ENCODE measurements at places on chromosomes 11 and 22.

DNA sequence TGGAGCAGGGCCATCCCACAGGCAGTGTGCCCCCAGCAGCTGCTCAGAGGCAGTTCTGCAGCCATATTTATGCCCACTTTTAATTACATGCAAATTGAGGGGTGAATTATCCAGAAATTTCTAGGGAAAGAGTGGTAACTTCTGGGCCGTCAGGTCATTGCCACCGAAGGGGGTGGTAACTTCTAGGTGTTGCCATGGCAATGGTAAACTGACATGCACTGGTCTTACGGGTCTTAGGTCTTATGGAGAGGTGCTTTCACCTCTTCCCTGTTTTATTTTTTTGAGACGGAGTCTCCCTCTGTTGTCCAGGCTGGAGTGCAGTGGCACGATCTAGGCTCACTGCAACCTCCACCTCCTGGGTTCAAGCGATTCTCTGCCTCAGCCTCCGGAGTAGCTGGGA, 3.8 kb upstream of the TMEM134 start:
- no peak for DNase-seq

DNA sequence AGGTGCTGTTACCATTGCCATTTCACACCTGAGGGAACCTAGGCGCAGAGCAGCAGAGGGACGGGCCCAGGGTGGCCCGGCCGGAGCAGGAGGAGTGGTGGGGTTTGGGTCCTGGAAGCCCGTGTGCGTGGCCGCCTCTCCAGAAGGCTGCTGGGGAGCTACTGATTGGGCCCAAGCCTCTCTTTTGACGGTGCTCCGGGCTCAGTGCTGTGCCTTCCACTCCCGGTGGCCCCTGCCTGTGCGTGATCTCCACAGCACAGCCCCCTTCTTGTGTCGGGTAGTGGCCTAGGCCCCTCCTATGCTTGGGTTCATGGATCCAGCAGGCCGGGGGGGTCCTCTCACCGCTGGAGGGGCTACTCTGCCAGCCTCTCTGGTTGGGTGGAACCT, 41.0 kb downstream of the SMIM38 start:
- DNase-seq: no peak

DNA sequence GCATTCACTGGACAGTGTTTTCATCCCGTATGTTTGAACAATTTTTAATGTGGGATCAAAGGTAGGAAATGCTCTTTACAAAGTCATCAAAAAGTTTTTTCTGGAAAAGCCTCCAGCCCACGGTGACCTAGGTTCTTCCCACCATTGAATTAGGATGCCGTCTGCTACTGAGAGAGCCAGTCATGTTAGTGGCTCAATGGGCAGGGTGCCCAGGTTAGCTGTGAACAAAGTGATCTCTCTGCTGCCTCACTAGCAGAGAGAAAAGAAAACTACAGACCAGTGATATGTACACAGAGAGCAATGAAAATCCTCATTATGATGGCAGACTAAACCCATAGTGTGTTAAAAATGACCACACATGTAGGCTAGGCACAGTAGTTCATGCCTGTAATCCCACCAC, 32.4 kb downstream of the KCNQ1 start:
- no peak for DNase-seq

DNA sequence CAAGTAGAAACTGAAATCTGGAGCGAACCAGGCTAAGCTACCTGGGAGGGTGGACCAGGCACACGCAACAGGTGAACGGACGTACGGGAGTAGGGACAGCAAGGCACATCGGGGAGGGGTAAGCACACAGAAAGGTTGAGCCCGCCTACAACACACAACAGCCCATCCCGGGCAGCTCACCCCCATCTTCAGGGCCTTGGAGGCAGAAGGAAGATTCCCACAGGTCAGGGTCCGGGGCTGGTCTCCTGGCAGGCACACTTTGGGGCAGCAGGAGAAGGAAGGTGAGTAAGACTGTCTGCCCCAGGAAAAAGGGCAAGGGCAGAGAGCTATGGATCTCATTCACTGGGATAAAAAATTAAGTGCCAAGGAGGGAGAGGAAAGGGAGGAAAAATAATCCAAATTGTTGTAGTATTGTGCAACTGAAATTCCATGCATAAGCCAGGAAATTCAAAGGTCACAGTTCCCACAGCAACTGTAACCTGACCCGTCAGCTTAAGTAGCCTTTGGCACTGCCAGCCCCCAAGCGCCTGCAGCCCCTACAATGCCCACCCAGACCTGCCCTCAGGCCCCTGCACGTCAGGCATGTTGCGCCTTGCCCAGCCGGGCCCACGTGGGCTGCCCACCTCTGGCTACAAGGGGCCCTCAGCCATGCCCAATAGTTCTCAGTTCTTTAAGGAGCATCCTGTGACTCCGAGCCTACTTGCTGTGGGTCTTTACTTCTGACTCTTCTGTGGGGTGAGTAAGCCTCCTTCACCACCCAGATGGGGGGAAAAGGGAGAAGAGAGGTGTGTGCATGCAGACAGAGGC, 51.8 kb downstream of the MICAL3 start:
- no peak for DNase-seq

DNA sequence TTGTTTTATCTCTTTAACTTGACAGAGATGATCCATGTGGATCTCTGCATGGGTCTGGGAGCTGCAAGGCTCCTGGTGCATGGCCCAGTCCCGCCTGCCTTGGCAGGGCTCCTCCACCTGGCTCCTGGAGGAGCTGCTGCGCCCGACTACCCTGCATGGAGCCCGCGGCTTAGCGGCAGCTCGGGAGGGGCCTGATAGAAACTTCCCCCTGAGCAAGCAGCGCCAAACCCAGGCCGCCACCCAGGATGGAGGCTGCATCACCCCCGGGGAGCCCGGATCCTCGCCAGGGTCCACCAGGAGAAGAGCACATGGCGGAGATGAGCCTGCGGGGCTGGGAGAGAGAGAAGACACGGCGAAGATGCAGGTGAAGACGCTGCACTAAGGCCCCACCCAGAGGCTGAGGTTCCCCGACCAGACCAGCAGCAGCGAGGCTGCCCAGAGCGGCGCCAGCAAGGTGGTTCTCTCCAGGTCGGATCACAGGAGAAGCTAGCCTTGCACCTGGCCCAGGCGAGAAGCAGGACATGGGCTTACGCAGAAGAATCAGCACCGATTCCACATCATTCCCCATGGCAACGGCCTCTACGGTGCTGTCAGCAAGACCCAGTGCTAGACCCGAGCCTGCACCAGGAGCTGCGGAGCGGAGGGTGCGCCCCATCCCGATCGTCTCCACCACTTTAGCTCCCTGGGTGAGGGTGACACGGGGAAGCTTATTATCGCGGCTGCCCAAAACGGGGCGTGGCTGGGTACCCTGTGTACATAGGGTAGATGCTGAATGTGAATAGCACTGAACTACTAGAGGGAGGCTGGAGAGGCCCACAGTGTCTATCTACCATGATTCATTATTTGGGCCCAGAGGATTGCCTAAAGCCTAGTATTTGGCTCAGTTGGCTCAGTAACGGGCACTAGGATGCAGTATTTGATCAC, 41.3 kb upstream of the VPREB1 start:
- no peak for DNase-seq

GRCh38 chr11:34180040-34180813, 74.8 kb downstream of the NAT10 start:
- DNase-seq: no peak

- no peak for DNase-seq
Observed at GRCh38 chr11:126830216-126830806, 170.3 kb downstream of the KIRREL3 start.

DNA sequence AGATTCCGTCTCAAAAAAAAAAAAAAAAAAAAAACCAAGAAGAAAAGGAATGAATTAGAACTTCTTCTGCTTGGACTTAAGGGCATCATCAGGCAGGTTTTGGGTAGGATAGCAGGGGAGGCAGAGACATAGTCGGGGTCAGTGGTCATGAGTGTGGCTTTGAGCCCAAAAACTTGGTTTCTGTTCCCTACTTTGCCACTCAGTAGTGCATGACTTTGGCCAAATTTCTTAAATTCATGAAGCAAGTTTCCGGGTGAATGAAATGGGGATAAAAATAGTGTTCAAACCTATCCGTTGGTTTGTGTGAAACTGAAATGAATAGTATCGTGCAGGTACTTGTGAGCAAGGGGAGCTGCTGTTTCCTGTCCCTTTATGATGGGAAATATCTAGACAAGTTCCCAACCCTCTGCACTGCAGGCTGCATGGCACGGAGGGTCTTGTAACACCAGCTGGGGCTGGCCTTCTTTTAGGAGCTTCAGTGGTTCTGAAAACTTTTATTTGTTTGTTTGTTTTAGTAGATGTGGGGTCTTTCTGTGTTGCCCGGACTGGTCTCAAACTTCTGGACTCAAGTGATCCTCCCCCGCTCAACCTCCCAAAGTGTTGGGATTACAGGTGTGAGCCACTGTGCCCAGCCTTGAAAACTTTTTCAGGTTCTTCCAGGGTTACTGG, 18.4 kb downstream of the NEAT1 start:
- no peak for DNase-seq

DNA sequence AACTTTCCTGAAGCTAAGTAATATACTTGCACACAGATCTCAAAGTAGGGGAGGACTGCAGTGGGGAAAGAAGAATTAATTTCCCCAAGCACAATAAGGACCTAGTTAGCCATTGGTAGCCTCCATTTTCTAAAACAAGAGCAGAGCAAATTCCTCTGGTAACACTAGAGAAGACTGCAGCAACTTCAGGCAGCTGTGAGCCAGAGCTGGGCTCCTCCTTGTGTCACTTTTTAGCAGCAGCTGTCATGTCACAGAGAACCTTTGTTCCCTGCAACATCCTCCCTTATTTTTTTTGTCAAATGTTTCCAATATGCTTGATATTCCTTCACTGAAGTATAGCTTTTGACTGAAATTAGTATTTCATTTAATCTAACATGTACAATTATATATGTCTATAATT, 54.4 kb downstream of the RRAS2 start:
- DNase-seq: no peak

- DNase-seq: no peak
Observed at GRCh38 chr11:13277768-13278608, at the start of gene BMAL1. Gene BMAL1 (plus strand): TSS chr11:13277790. CDS start chr11:13354309, 76,519 bp downstream.

DNA sequence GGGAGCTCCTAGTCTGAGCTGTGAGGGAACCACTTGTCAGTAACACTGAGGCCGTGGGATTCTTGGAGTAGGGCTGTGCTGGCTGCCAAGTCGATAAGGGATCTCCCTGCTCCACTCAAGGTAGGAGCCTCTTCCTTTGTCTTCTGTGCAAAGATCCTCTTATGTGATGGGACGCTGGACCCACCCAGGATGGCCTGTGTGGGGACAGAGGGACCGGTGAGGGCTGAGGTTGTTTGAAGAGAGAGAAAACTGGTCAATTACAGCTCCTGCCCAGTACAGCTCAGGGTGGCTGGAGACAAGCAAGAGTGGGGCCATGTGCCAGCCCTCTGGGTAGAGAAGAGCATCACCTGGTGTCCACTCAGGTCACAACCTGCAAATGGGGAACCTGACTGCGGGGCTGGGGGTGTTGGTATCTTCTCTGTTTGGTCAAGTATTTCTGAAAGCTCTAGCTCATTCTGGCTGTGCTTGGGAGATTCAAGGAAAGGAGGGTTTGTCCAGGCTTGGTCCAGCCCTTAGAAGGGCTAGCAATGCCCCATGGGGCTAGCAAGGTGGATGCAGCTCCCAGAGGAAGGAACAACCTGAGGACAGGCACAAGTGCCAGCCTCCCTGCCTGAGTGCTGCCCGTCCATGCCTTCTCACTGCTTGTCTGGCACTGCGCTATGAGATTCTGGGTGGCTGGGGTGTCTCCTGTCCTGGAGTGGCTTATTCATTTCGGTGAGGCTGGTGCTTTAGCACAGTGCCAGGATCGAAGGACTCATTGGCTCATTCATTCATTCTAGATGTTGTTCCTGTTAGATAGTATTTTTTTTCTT, 27.6 kb upstream of the BAIAP2L2 start:
- DNase-seq: no peak

DNA sequence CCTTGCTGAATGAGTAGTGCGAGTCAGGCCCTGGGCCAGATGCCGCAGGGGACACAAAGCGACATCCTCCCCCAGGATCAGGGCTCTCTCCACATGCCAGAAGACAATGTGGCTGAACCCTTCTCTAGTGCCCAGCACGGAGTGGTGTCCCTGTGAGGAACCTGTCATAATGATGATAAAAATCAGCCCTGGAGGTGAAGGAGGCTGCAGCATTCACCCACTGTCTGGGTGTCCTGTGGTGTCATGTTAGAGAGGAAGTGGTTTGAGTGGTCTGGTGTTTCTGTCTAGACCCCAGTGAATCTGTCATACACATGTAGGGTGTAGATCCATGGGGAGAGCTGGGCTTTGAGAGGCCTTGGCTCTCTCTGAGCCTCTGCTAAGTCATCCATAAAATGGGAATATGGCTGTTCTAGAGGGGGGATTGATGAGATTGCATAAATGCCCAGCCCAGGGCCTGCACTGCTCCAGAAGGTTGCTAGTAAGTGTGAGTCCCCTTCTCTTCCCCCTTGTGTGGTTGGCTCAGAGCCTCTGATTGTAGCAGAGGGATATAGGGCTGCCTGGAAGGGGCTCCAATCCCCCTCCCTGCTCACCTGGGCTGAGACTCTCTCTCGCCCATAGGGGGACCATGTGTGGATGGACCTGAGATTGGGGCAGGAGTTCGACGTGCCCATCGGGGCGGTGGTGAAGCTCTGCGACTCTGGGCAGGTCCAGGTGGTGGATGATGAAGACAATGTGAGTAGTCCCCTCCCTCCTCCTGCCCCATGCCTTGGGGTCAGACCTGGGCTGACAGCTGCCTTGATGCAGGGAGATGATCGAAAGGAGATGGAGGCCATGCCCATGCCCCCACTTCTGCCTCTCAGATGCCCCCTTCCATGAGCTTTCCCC, 14.3 kb downstream of the MYO7A start:
- no peak for DNase-seq

GRCh38 chr11:35629511-35629910, 11.3 kb downstream of the FJX1 start:
- no peak for DNase-seq

GRCh38 chr11:47099214-47099917, 77.3 kb downstream of the ARFGAP2 start:
- DNase-seq: no peak

GRCh38 chr11:13462901-13463778, at the start of gene BTBD10:
Gene BTBD10 (minus strand): TSS chr11:13463222. CDS start chr11:13445124, 18,098 bp downstream.
- peak; percentile 82 for DNase-seq

DNA sequence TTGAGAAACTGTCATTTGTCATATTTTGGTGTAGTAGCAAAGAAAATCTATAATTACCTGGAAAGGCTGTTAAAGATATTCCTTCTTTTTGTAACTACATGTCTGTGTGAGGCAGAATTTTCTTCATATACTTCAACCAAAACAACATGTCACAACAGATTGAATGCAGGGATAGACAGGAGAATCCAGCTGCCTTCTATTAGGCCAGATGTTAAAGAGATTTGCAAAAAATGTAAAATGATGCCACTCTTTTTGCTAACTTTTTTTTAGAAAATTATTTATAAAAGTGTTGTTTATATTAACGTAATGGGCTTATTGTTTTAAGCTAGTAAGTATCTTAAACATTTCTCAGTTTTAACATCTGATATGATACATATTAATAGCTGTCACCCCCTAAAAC, 12.7 kb downstream of the DGKZ start:
- DNase-seq: no peak

- DNase-seq: no peak
Observed at GRCh38 chr11:5507933-5508305, 1.8 kb downstream of the UBQLN3 start.

GRCh38 chr11:4543561-4543960, 1.4 kb upstream of the OR52M1 start:
- DNase-seq: no peak

- DNase-seq: no peak
Observed at GRCh38 chr22:49906071-49906798, 12.0 kb downstream of the ALG12 start.

GRCh38 chr11:135022454-135022853, 610.4 kb upstream of the B3GAT1 start:
- no peak for DNase-seq

Measured in stimulated activated CD8-positive, alpha-beta memory T cell treated with anti-CD3 and anti-CD28 coated beads, Interleukin-4, amount 100 ng/mL, for 1 hour (primary cell).